ENCODE measurements at places on chromosomes 7 and 10.

GRCh38 chr10:102327002-102327401 is 68.5 kb upstream of the NFKB2 start:
- DNase-seq: no peak

DNA sequence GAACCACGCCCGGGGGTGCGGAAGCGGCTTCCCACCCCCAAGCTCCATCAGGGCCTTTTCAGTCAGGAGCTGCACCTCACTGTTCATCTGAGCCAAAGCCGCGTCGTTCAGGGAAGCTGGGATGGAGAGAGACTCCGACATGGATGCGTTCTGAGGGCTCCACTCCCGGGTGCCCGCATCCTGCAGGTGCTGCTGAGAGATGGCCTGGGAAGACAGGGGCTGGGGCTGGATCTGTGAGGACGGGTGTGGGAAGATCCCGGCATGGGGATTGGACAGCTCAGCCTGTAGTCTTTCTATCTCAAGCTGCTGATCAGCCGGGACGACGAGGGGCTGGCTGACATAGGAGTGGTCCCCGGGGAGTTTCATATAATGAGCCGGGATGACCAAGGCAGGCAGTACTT is 45.0 kb upstream of the NMT2 start:
- DNase-seq: no peak

- DNase-seq: no peak
These were observed 152.9 kb downstream of the C1GALT1 start for GRCh38 chr7:7335215-7335614.

DNA sequence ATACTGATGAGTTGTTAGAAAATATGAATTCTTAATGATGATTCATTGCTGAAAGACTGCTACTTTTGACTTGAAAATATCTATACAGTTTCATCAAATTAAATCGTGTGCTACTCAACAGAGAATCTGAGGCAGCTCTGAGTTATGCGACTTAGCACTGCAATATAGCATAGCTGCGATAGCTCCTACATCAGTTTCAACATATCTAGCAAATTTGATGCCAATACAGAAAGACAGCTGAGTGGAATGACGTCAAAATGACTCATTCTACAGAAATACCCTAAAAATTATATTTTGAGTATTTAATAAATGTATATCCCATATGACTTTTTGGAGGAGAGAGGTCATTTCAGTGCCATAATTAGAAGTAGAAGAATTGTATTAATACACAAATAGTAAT is 1.1 kb upstream of the TARP start:
- peak; percentile 16 for DNase-seq

- DNase-seq: no peak
These were observed 99.7 kb upstream of the TARP start for GRCh38 chr7:38373155-38373554.

DNA sequence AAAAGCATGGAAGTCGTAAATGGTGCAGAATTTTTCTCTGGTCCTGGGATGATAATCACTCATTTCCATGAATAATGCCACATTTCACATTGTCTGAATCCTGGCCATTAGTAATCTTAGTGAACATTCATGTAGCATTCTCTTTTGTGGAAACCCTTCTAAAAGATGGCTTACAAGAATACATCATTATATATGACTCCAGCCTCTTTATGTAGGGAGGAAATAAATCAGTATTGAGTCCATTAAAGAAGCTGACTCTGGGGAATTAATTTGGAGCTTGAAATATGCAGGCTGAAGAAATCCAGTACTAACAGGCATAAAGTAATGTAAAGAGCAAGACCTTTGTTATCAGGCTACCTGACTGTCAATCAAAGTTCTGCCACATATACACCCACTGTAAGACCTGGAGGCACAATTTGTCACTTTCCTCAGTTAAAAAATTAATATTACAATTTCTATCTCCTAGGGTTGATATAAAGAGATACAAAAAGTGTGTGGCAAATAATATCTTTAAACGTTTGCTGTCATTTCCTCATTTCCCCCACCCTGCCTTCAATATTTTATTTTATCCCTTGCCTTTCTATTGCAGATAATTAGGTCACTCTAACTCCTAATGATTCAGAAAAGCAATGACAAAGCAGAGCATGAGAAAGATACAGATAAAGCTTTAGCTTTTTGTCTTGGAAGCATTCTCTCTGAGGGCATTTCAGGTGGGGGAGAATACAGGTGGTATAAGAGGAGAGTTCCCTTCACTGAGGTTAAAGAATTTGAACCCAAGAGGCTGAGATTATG is 1122.0 kb upstream of the GHITM start:
- no peak for DNase-seq

GRCh38 chr10:34113504-34114225 is 701.4 kb downstream of the PARD3 start:
- no peak for DNase-seq

- peak; percentile 16 for DNase-seq
These were observed 734 bp downstream of the ABCB4 start for GRCh38 chr7:87474533-87475358.

DNA sequence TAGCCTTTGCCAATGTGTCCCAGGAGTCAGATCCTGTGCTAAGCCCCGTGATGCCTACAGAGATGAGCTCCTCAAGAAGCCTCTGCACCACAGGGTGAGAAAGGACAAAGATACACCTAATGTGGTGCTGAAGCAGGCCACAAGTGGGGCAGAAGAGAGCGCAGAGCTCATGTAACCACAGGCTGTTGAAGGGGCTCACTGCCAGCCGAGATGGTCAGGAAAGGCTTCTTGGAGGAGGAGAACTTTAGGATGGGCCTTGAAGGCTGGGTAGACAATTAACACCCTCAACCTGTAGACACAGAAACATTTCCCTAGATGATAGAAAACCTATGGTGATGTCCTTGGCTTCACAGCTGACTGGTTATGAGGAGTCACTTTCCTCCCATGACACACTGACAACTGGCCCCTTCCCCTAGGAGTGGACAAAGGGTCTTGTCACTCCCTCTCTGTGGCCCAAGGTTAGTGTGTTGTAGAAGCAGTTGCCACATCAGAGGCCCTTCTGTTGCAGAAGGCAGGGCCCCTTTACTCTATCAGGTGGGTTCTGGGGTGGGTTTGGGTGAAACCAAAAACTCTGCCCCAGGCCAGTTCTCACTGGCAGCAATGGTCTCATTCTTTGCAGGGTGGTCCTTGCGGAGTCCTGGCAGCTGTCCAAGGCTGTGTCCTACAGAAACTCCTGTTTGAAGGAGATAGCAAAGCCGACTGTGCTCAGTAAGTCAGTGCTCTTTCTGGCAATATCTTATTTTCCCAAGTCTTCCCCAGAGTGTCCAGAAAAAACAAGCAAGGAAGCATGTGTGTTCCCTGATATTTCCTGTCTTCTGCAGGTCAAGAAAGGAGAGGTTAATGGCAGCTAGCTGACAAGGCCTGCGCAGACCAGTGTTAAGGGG is 69.2 kb downstream of the MINDY4 start:
- no peak for DNase-seq

DNA sequence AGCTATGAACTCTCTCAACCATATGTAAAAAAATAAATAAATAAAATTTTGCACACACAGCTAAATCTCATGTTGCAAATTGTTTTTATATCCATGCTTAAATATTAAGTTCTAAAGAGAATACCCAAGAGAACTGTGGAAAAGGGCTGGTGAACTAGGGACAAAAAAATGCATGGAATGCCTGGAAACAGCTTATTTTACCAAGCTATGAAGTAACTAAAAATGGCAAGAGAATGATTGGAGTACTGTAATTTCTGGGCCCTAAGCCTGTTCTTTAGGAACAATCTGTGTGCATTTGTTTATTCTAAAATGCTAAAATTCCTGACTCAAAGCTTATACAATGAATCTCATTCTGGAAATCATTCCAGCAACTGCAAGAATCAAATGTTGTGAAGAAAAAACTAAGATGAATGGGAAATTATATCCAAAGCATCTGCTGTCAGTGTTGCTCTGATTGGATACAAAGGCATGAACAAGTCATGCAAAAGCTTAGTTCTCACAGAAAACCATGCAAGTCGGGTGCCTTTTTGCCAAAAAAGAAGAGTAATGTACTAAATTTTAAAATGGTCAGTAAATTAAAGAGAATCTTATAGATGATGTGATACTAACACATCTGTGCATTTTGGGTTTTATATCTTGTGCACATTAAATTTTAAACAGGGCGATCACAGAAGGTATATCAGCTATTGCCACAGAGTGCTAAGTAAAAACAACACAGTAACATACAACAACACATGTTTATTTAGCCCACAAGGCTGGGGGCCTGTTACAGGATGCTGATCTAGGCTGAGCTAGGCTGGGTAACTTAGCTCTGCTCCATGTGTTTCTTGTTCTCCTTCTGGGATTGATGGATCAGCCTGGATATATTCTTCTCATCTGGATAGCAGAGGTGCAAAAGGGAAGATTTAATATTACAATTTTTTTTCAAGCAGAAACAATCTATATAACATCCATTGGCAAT is 453.5 kb upstream of the SEMA3A start:
- DNase-seq: no peak

DNA sequence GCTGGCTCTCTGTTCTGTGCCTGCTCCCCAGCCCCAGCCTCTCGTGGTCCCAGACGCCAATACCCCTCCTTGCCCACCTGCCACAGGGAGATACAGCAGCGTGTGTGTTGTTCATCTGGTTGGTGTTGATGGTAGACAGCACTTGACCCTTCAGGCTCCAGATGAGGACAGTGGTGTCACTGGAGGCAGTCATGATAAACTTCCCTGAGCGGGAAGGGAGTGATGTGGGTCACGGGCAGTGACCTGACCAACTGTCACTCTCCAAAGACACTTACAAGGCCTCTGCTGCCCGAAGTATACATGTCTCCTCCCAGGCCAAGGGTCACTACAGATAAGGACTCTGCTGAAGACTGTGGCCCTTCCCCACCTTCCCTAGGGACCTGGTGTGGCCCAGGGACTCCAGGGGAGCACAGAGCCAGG is 5.6 kb downstream of the TBL2 start:
- DNase-seq: no peak

DNA sequence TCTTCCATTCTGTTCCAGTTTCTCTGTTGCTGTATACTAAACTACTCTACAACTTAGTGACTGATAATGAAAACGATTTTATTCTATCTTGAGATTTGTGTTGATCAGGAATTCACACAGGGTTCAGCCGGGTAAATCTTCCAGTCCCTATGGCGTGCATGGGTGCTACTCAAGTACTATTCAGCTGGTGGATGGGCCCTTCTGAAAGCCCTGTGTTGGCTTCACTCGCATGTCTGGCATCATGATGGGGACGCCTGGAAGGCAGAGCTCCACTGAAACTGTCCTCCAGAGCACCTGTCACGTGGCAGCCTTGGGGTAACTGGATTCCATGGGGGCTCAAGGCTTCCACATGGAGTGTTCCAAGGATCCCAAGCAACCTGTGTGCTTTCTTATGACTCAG is 86.0 kb upstream of the ZMIZ1 start:
- no peak for DNase-seq

GRCh38 chr7:16471933-16472332 is 6.4 kb upstream of the SOSTDC1 start:
- DNase-seq: no peak

- no peak for DNase-seq
These were observed 84.6 kb upstream of the FAM3C start for GRCh38 chr7:121480566-121481335.

DNA sequence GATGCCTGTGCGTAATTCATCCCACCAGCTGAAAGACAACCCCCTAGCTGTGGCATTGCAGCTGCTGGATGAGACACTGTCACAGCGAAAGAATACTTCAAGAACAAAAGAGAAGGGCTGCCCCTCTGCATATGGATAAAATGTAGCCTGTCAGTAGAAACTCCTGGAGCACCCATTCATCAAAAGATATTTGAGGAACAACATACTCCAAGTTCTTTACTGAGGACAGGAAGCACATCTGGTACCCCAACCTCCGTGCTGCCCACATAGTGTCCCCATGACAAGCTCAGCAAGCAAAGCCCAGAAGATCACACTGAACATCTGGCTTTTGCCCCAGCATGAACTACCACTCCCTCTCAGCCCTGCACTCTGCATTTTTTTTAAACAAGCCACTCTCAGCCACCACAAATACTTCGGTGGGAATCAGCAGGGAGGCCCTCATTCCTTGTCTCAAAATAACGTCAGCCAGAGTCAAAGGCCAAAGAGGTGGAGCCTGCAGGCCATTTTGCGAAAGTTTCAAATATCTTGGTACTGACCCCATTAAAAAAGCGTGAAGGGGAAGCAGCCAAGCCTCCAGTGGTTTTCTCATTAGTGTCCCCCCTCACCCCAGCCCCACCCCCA is 1.7 kb downstream of the CREB3L2 start:
- no peak for DNase-seq

Data from CD4-positive, alpha-beta T cell treated with Interleukin-12 subunit alpha and Interleukin-12 subunit beta, for 1 hour (primary cell).